ENCODE measurements at places on chromosomes 3 and 15. TPM values are rescaled to one million over a fixed set of nuclear protein-coding genes. Genes with fewer than 3 reads are reported as not detected.

The HHLA2 gene
- total RNA-seq = not detected

The XCR1 gene
- not detected for total RNA-seq

The FANCI gene
- 33.6 TPM for total RNA-seq

The PAK6 gene
- not detected for total RNA-seq

The GOLGA8S gene
- total RNA-seq = 0.13 TPM

The CD200R1 gene
- total RNA-seq = not detected

The PCSK6 gene
- 42.7 TPM for total RNA-seq

The TICRR gene
- total RNA-seq = 2.7 TPM

The ATP13A5 gene
- total RNA-seq = not detected

The NOX5 gene
- total RNA-seq = not detected

The RHOV gene
- not detected for total RNA-seq

All from dermis microvascular lymphatic vessel endothelial cell (primary cell).